ENCODE measurements at places on chromosomes 7 and 10.

DNA sequence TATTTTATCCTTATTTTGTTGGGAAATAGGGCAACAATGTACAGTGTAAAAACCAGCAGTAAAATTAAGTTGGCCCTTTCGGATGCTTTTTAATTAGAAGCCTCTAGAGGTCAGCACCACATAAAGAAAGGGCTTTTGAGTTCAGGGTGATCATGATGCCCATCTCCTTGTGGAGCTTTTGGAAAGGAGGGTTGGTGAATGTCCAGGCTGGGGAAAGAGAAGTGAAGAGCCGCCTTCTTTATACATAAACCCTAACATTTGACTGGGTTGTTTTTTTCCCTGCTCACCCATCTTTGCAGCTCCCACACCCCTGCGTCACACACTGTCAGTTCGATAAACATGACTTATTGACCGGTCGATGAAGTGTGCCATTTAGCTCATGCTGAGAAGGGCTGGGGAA, 29.8 kb downstream of the MTURN start:
- peak; percentile 52 for DNase-seq

GRCh38 chr7:47681249-47681810, 99.4 kb upstream of the TNS3 start:
- DNase-seq = no peak

GRCh38 chr7:50724526-50725520, 57.9 kb downstream of the GRB10 start:
- no peak for DNase-seq

- DNase-seq = no peak
These were observed 1.7 kb downstream of the PLEKHS1 start for GRCh38 chr10:113753020-113753692.

- DNase-seq = peak; percentile 60
These were observed 584 bp upstream of the GARS1 start for GRCh38 chr7:30594048-30594539.

GRCh38 chr10:132365102-132365501, 31.9 kb upstream of the PWWP2B start:
- no peak for DNase-seq

- DNase-seq = no peak
These were observed 139.4 kb downstream of the OAT start for GRCh38 chr10:124279298-124279697.

GRCh38 chr10:111531690-111532089, 454.9 kb downstream of the ADRA2A start:
- DNase-seq = no peak

DNA sequence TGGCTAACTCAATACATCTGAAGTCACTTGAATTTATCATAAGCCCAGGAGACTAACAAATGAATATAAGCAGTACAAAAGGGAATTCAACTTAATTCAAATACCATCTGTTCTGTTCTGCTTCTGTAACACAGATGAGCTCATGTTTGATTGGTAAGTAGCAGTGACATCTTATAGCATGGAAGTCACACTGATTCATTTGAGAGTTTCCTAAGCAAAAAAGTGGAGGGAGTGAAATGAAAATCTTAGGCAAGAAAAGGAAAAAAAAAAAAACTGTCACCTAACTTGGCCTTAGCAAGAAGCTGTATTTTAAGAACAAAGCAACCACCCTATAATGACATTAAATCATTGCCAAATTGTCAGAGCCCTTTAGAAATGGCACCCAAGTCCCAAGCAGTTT, 49.5 kb downstream of the SMURF1 start:
- no peak for DNase-seq

DNA sequence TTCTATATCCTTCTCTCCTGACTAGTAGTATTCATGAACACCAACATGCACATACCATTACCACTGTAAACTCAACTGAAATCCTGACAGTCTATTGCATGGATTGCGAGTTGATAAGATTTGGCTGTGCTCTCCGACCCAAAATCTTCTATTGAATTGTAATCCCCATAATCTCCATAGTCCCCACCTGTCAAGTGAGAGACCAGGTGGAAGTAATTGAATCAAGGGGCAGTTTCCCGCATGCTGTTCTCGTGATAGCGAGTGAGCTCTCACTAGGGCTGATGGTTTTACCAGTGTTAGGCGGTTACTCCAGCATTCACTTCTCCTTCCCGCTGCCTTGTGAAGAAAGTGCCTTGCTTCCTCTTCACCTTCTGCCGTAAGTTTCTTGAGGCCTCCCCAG, 261.8 kb downstream of the PHF14 start:
- DNase-seq = no peak

GRCh38 chr7:22607180-22607579, 107.2 kb upstream of the STEAP1B start:
- no peak for DNase-seq

- DNase-seq = no peak
These were observed 269.0 kb downstream of the ARHGAP12 start for GRCh38 chr10:31659665-31660064.

GRCh38 chr10:79176949-79177602, 108.3 kb downstream of the ZMIZ1 start:
- no peak for DNase-seq

DNA sequence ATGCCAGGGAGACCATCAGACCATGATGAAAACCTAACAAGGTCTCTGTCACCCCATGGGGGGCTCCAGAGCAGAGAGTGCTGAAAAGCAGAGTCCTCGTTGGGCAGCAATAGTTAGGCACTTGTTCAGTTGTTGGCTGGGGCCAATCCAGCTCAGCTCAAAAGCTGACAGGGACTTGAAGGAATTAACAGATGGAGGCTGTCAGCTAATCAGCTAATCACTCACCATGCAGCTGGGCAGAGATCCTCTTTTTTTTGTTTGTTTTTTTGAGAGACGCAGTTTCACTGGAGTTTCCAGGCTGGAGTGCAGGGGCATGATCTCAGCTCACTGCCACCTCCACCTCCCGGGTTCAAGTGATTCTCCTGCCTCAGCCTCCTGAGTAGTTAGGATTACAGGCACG, 18.1 kb downstream of the CEP55 start:
- no peak for DNase-seq

- DNase-seq = no peak
These were observed 45.5 kb downstream of the MYOF start for GRCh38 chr10:93436591-93437085.

- DNase-seq = no peak
These were observed 10.0 kb upstream of the DUSP5 start for GRCh38 chr10:110487411-110488331.

- no peak for DNase-seq
These were observed 109.6 kb downstream of the CYTH3 start for GRCh38 chr7:6162650-6163366.

- DNase-seq = no peak
These were observed 15.4 kb upstream of the HIBADH start for GRCh38 chr7:27677912-27678612.

- DNase-seq = no peak
These were observed 154.6 kb upstream of the TARP start for GRCh38 chr7:38428041-38428440.

- DNase-seq = peak; percentile 25
These were observed 4.4 kb downstream of the IFIT3 start for GRCh38 chr10:89332123-89332633.

- DNase-seq = no peak
These were observed 161.5 kb downstream of the FGFR2 start for GRCh38 chr10:121436630-121437341.

DNA sequence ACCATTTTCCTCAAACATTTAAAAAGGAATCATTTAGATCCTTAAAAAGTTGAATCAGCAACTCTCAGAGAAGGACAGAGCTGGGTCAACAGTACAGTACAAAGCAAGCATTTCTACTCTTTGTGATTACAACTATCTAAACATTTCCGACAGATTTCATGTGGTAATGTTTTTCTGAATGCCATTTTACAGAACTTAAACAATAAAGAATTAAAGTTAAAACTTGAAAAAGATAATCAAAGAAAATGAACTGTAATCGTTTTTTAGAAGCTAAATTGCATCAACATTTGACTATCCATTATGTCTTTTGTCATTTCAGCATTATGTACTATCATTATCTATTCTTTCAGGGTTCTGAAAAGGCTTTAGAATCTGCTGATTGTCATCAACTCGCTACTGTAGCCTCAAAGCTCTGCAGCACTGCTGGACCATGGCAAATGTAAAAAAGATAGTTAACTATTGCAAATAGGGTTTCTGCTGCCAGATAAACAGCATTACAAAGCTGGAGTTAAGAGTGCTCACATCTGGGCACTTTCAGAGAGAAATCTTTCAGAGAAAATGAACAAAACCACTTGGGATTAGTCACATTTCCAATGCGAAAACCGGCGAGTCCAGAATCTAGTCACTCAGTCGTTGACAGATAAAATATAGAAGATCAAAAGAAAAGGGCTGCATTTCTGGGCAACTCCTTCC, 160.4 kb upstream of the LAMB4 start:
- DNase-seq = no peak

- no peak for DNase-seq
These were observed 64.4 kb downstream of the SEPTIN7 start for GRCh38 chr7:35865287-35865686.

DNA sequence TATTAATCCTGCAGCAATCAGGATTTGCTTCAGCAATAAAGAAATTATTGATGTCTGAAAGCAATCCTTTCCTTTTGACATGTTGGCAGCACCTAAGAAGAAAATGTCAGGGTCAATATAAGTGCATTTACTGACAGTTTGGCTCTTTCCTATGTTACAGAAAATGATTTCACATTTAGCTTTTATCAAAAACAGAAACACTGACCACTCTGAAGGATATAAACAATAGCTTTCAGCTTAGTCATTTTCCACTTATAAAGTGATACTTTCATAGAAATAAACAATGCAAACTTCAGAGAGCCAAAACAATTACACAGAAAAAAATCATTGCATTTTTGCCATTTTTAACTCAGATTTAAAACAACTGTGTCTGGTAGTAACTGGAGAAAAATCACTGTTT, 325.6 kb upstream of the KAT6B start:
- no peak for DNase-seq

- DNase-seq = no peak
These were observed 22.8 kb downstream of the HEPACAM2 start for GRCh38 chr7:93203496-93203895.

All from GM13977 (cell line).